Activated T-cell treated with anti-CD3 and anti-CD28 coated beads for 24 hours (primary cell): ENCODE measurements at places on chromosomes 16 and 17.

DNA sequence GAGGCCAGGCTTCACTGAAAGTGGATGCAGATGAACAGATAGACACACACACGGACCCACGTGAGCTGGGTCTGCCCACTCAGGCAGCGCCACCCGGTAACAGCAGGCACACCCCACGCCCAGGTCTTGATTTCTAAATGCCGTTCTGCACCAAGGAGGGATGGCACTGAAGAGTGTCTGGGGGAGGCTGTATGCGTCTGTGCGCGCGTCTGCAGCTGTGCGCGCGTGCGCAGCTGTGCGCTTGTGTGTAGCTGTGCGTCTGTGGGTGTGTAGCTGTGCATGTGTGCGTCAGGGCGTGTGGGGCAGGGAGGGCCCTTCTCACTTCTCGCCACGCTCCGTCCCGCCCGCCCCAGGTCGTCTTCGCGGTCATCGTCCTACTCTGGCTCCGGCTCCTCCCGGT is 15.5 kb upstream of the IL17C start:
- DNase-seq = no peak

DNA sequence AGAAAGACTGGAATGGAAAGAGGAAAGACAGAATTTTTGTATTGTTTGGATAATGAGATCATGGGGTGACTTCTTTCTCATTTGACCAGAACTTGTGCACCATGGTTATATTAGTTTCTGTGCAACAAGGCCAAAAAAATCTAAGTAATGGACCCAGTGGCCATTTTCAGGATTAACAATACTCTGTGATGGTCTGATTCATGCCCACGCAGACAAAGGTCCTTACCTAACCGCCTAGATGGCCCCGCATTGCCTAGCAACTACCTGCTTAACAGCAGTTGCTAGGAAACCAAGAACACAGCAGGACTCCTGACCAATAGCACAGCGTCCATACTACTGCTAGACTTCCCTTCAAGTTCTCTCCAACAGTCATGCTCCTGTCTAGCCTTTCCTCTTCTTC is 22.4 kb downstream of the MIS12 start:
- no peak for DNase-seq

GRCh38 chr16:70253291-70254106 is 1.8 kb upstream of the EXOSC6 start:
- DNase-seq = no peak

- no peak for DNase-seq
These were observed 379.6 kb upstream of the PSMD7 start for GRCh38 chr16:73916829-73917594.

DNA sequence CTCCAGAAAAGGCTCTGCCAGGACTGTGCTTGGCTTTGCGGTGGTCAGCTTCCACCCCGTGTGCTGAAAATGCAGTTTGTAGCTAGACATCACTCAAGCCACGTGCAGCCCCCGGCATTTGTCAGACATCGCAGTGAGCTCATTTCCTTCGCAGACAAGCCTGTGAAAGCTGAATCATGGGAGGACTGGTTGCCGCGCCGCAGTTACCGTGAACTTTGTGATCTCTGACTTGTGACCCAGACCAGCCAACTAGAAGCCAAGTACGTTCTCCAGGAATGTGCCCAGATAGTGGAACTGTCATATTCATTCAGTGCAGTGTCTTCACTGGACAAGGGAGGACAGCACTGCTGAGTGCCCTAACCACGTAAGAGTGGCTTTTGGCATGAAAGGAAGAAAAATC is 58.1 kb downstream of the NDE1 start:
- DNase-seq = no peak

DNA sequence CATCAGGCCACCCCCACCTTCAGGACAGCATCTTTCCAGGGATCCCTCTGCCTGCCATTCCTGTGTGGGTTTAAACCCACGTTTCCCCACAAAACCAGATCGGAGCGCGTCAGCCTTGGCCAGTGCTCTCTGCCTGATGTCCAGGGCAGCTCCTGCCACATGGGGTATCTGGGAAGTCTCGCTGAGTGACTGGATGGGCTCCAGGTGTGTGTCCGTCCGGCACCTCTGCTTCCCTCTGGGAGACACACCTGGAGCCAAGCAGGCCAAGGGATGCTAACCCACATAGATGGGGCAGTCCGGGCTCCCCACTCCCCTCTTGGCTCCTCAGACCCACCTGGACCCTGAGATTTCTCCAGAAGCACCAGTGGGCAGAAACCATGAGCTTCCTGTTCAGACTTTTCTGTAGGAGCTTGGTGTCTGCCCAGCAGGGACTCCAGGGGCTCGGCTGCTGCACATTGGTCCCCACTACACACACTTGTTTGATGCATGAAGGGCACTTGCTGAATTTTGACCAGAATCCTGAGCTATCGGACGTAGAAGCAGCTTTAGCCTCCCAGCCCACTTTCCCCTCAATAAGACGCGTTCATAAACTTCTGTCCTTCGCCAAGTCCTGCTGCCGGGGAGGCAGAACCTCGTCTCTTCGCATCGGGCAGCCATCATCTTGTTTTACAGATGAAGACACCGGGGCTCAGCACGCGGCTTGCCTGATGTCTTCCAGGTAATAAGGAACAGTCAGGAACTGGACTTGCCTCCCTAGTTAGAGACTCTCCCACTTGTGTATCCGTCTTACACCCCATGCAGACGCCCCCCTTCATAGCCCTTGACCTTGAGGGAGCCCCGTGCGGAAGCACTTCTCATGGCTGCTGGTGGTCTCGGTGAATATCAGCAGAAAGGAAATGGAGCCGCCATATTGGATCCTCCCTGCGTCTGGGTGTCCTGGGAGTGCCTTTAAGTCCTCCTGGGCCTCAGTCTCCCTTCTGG is 91.6 kb upstream of the ZNF469 start:
- DNase-seq = no peak

DNA sequence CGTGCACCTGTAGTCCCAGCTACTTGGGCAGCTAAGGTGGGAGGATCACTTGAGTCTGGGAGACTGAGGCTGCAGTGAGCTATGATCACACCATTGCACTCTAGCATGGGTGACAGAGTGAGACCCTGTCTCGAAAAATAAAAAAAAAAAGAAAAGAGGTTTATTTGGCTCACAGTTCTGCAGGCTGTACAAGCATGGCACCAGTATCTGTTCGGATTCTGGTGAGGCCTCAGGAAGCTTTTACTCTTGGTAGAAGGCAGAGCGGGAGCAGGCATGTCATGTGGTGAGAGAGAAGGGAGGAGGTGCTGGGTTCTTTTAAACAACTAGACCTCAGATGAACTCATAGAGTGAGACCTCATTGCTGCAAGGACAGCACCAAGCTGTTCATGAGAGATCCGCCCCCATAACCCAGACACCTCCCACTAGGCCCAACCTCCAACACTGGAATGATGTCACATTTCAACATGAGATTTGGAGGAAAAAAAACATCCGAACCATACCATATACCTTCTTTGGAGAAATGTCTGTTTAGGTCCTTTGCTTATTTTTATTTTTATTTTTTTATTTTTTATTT is 10.3 kb upstream of the RMI2 start:
- DNase-seq = no peak

- DNase-seq = no peak
These were observed 8.4 kb downstream of the CCL16 start for GRCh38 chr17:35972945-35973332.

GRCh38 chr16:25006504-25007056 is 8.6 kb downstream of the ARHGAP17 start:
- DNase-seq = no peak

DNA sequence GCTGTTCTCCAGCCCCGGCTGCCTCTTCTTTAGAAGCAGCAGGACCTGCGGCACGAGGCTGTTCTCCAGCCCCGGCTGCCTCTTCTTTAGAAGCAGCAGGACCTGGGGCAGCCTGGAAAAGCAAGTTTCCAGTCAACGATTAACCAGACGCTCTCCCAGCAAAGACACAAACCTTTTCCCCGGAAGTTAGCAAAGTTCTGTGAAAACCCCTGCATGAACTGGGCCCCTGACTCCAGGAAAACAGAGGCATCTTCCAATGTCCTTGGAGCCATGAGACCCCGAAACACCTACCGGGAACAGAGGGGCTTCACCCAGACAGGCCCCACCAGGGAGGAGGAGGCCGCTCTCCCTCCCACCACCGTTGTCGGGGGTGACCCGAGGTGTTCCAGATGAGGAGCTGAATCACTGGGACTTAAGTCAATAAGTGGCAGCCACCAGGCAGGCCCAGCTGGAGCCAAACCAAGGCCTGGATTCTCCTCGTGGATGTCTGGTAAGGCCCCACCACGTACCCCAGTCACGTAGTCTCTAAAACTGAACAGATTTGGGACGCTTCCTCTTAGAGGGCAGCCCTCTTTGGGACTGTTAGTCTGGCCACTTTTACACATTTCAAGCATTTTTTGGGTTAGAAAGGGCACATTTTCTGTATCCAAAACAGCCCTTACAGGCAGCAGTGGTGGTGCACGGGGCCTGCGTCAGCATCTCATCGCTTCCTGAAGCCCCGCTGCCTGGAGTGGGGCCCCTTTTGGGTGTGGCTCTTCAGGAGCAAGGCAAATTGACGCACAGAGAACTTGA is at the start of gene RPH3AL:
Gene RPH3AL, minus strand, starts transcription at position 387 of the 792 bp plus-strand sequence. CDS start 25,264 bp downstream, outside the sequence.
- no peak for DNase-seq

DNA sequence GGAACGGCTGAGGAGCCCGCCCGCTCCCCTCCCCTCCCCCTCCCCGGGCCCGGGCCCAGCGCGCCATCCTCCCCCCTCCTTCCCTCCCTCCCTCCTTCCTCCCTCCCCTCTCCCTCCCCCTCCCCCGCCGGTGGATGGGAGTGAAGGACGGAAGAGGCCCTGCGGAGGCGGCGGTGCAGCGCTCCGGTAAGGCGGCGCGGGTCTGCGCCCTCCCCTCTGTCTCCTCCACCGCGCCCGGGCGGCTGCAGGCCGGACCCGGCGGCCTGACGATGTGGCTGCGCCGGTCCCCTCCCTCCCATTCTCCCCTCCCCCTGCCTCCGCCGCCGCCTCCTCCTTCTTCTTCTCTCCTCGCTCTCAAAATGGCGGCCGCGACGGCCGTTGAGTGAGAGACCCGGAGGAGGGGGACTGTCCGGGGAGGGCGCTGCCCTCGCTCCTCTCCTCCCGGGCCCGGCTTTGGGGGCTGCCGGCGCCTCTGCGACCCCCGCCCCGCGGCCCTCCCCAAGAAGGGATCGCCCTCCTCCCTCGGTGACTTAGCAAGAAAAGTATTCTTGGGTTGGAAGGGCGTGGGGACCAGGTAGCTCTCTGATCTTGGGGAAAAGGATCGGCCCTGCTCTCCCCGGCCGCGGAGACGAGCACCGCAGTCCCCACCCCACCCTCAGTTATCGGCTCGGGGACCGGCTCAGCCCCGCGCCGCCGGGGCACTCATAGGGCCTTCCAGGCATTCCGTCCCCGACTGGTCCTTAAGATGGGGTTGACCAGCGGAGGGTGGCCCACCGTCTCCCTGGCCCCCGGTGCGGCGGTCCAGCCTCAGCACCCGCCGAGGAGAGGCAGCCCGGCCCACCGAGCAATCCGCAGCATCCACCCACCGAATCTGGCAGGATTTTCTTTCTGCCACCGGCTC is 617 bp downstream of the PAFAH1B1 start:
- peak; percentile 69 for DNase-seq

- DNase-seq = no peak
These were observed 604.3 kb upstream of the RBFOX1 start for GRCh38 chr16:6728381-6728780.

DNA sequence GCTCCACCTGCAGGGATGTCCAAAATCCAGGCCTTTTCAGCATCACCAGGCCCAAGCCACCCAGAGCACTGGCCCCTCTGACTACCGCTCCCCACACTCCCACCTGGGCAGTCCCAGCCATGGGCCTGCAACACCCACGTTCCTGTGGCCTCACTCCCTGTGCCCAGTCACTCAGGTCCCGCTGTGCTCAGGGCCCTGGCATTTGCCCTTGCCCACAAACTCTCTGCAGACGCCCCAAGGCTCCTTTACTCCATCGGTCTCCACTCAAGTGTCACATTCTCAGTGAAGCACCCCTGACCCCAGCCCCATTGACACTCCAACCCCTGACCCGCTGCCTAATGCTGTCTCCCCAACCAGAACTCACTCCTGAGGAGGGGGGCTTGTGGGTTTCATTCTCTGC is 23.6 kb downstream of the MPG start:
- no peak for DNase-seq

DNA sequence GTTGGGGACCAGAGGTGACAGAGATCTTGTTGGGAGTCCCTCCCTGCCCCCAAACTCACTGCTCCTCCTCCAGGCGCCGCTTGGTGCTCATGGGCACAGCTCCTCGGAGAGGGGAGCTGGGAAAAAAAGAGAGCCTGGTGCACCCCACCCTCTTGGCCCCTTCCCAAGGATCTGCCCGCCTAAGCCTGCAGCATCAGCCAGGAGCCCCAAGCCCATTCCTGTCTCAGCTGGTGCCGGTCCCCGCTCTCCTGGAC is 400 bp downstream of the HCFC1R1 start:
- DNase-seq = no peak

DNA sequence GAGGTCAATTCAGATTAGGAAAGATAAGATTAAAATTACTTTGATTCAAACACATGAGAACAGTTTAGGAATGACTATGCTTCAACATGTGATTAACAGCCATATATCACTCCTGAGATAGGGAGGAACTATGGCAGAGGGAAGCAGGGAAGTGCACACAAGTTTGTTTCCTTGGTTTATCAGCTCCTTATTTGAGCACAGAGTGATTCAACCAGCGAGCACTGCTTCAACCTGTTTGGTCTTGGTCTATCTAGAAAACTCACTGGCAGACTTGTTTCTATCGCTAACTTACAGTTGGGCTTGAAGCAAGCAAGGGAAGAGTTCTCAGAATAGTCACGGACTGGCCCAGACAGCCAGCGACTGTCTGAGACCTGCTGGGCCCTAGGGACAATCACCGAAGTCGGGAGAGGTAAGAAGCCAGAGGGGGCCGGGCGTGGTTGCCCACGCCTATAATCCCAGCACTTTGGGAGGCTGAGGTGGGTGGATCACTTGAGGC is 23.5 kb downstream of the TUBG1 start:
- DNase-seq = no peak

DNA sequence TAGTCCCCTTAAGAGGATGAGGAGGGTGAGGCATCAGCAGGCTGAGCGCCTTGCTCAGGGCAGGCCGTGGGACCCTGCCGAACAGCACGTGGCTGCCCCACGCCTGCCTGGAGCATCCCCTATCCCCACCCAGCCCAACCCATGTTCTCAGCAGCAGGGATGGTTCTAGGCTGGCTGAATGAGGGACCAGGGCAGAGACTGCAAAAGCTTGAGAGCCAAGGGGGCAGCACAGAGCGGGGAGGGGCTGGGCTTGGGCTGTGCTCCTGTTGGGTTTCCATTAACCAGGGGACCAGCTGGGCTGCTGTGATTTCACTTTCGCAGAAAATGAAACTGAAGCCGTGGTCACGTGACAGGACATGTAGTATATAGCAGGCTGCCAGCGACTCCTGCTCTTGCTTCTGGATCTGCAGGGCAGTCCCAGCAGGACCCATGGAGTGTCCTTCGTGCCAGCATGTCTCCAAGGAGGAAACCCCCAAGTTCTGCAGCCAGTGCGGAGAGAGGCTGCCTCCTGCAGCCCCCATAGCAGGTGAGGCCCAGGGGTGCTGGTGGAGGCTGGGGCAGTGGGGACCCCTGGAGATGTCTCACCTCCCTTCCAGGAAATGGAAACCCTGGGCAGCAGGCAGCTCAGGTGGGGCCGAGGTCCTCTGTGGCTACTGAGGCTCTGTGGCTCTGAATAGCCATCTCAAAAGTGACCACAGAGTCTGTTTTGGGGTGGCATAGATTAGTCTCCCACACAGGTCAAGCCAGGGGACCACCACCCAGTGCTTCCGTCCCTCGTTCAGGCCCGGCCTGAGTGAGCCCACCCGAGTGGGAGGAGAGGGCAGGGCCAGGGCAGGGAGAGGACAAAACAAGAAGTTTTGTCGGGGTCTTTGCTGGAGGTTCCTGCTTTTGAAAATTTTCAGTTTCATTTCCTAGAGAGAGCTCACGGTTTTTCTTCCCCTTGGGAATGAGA is 2.9 kb downstream of the RNF213 start:
- peak; percentile 88 for DNase-seq
